ENCODE measurements at places on chromosomes 7 and 10. TPM values are rescaled to one million over a fixed set of nuclear protein-coding genes. Genes with fewer than 3 reads are reported as not detected.

DNA sequence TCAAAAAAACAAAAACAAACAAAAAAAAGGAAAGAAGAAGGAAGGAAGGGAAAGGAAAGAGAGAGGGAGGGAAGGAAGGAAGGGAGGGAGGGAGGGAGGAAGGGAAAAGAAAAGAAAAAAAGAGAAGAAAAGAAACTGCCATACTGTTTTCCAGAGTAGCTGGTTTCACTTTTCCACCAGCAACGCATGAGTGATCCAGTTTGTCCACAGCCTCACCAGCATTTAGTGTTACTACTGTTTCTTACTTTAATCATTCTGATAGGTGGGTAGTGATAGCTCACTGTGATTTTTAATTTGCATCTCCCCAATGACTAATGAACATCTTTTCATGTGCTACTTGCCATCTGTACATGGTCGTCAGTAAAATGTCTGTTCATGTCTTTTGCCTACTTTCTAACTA lies 9.6 kb downstream of the GSTK1 start:
- DNase-seq, result no peak

GRCh38 chr10:60883187-60883586 lies 60.8 kb downstream of the RHOBTB1 start:
- no peak for DNase-seq

GRCh38 chr7:4790078-4790465 lies 14.6 kb downstream of the AP5Z1 start:
- DNase-seq, result no peak

MKX gene
- total RNA-seq, result 27.0 TPM

MMRN2 gene
- total RNA-seq, result 46.6 TPM
